IPS DF 19.7 (cell line): ENCODE measurements at places on chromosomes 3 and 15.

DNA sequence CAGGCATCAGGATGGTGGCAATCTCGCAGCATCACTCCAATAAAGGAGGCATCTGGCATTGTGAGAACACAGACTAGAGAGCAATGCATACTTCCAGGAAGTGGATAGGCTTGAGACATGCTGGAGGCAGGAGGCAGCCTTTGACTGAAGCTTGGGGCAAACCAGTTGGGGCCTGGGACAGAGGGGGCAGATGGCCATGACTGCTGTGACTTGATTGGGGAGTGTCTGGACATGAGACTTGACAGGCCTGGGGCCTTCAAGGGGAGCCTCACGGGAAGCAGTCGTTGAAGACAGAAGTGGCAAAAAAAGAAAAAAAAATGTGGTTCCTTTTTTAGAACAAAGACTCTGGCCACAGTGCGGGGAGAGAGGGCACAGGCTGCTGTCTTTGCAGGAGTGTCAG is 44.7 kb upstream of the CHRNA7 start:
- no peak for DNase-seq

GRCh38 chr15:99605990-99606389 is 40.2 kb downstream of the MEF2A start:
- DNase-seq, result no peak

DNA sequence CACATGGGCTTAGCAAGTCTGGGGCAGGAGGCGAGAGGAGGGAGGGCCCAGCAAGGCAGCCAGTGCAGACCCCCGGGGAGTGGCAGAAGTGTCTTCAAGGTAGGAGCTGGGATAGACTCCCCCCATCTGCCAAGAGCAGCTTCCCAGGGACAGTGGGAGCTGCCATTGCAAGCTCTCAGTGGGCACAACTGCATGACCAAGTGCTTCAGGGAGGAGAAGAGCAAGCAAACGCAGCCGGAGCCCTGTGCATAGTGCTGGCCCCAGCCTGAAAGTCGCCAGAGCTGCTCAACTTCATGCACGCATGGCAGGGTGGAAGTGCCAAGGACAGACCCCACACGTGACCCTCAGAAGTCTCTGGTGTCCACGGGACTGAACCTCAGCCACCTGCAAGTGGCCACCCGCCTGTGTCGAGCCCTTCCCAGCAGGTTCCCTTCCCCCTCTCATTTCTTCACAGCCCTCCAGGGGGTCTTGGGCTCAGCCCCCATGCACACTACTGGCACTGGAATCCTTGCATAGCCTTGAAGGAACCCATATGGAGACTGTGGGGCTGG is 89.4 kb downstream of the PLXNA1 start:
- DNase-seq, result no peak

GRCh38 chr3:126414406-126414805 is 19.7 kb downstream of the CFAP100 start:
- DNase-seq, result no peak

GRCh38 chr3:42214064-42214463 is 51.9 kb downstream of the CCK start:
- DNase-seq, result no peak

GRCh38 chr3:193317682-193318300 is 60.8 kb downstream of the ATP13A5 start:
- no peak for DNase-seq

- no peak for DNase-seq
Observed at GRCh38 chr3:60758171-60758570, 493.1 kb downstream of the FHIT start.

DNA sequence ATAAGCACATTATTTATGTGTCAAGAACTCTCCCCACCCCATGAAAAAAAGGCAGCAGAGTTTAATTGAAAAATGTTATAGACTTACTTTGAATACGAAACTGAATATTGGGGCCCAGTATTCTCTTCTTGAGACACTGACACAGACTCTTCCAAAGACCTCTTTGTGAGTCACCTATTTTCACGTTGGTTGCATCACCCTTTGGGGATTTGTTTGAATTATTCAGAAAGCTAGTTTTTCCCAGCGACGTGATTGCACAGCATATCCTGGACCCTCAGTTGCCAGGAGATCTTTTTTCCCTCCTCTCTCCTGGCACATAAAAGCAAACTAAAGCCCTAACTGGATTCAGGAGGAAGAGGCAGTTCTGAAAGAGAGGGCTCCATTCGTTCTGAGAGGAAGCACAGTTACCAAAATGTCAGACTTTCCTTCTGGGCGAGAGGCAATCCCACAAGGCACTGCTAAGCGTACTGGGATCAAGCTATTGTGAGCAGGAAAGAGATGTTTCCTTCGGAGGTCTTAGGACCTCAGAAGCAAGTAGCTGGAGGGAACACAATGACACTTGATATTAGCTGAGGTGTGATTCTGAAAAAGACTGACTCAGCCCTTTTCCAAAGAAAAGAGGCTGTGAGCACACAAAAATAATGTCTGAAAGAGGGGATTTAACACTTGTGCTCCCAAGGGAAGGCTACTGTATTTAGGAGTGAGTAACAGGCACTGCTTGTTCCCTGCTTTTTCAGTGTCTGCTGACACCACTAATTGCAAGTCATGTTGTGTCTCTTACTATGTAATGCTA is 65.8 kb upstream of the CADPS start:
- no peak for DNase-seq

- no peak for DNase-seq
Observed at GRCh38 chr3:184348057-184348382, 10.6 kb downstream of the FAM131A start.

DNA sequence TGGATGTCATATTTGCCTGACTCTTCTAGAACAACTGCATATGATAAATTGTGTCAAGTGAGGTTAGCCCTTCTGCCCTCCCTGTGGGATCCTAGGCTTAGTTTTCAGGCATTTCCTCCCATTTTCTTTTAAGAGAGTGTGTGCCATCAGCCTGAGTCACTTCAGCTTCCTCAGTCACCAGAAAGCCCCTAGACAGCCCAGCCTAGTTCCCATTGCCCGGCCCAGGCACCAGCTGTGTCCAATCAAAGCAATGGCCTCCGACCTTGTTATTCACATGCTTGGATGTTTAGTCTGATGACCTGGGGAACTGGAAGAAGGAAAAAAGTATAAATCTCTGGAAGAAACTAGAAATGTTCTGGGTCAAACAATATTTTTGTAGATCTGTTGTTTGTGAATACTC is 221.9 kb upstream of the LRIG1 start:
- no peak for DNase-seq

GRCh38 chr3:9169956-9170850 is 79.2 kb downstream of the SRGAP3 start:
- no peak for DNase-seq

DNA sequence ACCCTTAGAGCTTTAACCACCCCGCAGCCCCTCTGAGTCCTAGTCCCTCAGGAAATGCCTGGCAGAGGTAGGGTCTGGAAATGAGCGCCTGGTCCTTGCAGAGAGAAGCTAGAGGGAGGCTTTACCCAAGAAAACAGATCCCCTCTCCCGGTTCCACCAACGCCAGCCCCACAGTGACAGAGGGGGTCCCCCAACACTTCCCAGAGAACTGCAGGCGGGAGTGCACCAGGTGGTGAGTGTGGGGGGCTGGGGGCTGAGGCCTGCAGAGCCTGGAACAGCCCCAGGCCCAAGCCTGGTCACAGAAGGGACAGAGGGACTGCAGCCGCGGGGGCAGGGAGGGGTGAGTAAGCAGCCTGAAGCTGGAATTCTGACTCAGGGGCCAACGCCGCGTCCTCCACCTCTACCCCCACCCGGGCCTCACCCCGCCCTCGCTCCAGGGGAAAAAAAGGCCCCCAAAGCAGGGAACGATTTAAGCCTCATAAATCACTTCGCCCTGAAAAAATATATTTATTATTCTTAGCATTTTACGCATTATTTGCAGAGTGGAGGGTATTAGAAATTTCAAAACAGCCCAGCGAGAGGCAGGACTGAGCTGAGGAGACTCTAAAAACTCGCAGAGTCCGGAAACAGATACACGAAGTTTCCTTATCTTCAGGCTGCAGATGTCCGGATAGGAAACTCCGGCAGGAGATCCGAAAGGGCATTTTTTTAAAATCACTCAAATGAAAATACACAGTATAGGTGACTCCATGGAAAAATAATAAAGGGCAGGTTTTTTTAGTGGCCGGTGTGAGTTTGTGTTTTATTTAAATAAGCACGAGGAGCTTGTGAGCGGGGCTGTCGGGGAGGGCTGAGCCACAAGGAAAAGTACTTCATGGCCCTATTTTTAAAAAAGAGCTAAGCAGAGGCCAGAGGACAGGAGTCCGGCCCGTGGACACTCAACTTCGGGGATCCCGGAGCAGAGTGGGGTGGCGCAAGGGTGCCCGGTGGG is 10.0 kb downstream of the GATA2 start:
- DNase-seq, result no peak

DNA sequence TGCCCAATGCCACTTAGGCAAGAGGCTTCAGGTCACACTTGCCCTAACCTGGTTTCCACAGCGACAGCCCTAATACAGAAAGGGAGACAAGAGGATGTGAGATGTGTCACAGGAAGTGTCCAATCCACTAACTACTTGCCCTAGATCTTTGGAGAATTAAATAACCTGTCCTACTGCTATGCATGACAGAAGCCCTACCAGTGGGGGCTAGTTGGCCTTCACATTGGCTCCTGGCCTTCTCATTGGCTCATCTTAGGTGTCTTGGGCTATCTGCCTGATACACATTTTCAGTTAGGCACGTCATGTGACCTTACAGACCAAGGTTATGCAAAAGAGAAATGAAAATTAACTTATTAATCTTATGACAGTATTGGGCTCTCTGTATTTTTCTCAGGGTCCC is 449.9 kb downstream of the FHIT start:
- no peak for DNase-seq

GRCh38 chr3:124577494-124578167 is 152.6 kb upstream of the UMPS start:
- DNase-seq, result no peak

DNA sequence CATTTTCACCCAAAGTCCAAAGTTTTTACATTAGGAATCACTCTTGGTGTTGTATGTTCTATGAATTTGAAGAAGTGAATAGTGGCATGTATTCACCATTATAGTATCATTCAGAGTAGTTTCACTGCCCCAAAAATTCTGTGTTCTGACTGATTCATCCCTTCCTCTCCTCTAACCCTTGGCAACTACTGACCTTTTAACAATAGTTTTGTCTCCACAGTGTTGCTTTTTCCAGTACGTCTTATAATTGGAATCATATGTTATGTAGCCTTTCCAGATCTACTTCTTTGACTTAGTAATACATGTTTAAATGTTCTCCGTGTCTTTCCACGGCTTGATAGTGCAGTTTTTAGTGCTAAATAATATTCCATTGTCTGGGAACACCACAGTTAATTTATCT is 379.0 kb upstream of the SGO1 start:
- DNase-seq, result no peak
